ENCODE measurements at places on chromosomes 16 and 17.
A peak's percentile ranks its signal among the peaks of the same experiment; 100 is the strongest.

GRCh38 chr17:73613271-73614233 is 30.7 kb downstream of the SDK2 start:
- no peak for DNase-seq

GRCh38 chr17:38872027-38872511 is 2.2 kb downstream of the LASP1 start:
- DNase-seq, result no peak

DNA sequence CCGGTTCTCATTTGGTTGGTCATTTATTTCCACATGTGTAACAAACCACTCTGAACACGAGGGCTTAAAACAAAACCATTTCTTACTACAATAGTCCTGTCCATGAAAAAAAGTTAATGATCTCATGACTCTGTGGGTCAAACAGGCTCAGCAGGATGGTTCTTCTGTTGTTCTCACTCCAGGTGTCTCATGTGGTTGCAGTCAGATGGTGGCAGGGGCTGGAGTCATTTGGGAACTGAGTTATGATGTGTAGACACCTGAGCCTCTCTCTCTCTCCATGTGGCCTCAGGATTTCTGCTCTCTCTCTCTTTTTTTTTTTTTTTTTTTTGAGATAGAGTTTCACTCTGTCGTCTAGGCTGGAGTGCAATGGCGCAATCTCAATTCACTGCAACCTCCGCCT is 55.4 kb downstream of the RTN4RL1 start:
- no peak for DNase-seq

DNA sequence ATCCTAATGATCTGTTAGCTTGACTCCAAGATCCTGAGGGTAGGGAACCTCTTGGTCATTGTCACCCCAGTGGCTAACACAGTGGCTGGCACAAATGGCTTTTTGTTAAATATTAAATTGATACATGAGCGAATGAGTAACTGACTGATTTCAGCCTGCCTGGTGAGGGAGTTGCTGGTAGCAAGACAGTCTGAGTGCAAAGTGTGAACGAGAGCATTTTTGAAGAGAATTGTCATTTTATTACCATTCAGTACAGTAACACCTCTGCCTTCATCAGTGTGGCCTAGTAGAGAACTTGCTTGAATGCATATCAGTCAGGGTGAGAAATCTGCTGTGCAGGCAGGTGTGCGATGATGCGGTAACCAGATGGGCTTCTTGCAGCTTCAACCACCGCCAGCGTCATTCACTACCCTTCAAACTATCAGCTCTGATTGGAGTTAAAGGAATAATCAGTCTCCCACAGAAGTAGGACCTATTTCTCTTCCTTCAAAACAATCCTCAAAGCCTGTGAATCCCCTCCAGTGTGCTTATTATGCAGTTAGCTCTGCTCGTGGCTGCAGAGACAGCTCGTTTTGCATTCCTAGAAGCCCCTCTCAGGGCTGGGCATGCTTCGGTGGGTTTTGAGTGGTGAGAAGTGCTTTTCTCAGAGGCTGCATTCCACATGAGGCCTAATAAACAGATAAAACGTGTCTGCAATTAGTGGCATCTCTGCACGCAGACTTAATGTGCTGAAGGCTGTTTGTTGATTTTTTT is 29.0 kb downstream of the HEXIM2 start:
- DNase-seq, result no peak

GRCh38 chr17:10729334-10730193 is at the start of gene TMEM220:
TMEM220 (minus strand) TSS chr17:10730023; CDS start chr17:10729851, 172 bp downstream.
- peak; percentile 38 for DNase-seq

- no peak for DNase-seq
Measured at GRCh38 chr17:83119987-83120864, 40.8 kb downstream of the METRNL start.

GRCh38 chr16:11665071-11665491 is 3.2 kb upstream of the SNN start:
- no peak for DNase-seq

- no peak for DNase-seq
Measured at GRCh38 chr17:31508288-31509094, 117.0 kb downstream of the RAB11FIP4 start.

GRCh38 chr16:490768-491167 is 36.7 kb upstream of the CAPN15 start:
- no peak for DNase-seq

- no peak for DNase-seq
Measured at GRCh38 chr17:42618442-42619150, 9.1 kb downstream of the TUBG1 start.

- DNase-seq, result no peak
Measured at GRCh38 chr16:85274501-85274900, 162.2 kb upstream of the CIBAR2 start.

DNA sequence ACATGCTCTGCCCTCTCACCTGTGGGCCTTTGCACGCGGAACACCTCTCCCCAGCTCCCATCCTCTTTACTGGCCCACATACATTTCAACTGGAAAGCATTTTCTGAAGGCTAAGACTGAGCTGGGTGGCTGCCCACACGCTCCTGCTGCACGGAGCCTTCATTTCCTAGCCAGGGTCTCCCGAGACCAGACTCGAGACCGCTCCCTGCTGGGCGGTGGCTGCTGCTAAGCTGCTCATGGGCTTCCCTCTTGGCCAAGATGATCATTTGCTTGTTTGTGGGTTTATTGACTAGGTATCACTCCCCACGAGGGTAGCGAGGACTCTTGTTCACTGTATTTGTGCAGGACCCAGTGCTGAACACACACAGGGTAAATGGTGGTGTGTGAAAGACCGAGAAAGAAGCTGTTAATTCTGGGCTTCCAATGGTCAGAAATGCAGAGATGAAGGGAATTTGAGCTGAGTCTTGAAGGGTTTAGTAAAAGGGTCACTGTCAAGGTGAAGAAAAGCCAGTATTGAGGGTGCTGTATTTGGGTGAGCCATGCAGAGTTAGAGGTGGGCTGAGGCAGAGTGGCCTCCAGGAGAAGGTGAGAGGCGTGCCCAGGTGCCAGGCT is 907 bp downstream of the TRAPPC2L start:
- DNase-seq, result peak; percentile 84

DNA sequence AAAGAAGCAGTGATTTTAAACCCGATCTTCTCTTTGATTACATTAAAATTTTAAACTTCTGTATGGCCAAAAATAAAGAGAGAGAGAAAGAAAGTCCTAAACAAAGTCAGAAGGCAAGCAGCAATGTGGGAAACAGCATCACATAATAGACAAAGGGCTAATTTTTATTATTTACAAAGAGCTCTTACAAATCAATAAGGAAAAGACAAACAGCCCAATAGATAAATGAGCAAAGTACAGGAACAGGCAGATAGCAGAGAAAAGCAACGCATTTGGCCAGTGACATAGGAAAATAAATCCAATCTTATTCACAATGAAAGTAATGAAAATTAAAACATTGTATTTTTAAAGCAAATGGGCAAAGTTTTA is 93.1 kb downstream of the SALL1 start:
- no peak for DNase-seq

DNA sequence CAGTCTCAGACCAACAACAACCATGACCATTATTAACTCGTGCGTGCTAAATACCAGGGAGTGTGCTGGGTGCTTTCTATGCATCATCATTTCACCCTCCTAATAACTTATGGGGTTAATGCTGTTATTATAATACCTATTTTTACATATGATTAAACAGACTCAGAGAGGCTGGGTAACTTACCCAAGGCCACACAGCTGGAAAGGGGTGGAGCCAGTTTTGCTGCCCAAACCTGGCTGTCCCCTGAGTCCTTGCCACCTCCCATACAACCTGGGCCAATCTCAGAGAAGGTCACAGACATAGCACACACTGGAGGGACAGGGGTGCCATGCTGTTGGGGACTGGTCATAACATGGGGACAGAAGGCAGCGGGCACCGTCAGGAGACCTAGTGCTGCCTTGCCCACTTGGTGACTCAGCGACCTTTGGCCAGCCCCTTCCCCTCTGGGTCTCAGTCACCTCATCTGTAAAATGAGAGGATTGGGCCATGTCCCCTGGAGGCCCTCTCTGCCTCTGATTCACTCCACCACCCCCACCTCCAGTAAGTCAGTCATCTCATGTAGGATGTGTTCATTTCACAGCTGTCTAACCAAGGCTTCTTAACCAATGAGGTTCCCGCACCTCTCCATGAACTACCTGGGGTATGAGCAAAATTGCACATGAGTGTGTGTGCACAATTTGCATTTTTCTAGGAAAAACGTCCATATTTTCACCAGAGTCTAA is 11.4 kb upstream of the FADS6 start:
- no peak for DNase-seq
